ENCODE measurements at places on chromosomes 3 and 15.

DNA sequence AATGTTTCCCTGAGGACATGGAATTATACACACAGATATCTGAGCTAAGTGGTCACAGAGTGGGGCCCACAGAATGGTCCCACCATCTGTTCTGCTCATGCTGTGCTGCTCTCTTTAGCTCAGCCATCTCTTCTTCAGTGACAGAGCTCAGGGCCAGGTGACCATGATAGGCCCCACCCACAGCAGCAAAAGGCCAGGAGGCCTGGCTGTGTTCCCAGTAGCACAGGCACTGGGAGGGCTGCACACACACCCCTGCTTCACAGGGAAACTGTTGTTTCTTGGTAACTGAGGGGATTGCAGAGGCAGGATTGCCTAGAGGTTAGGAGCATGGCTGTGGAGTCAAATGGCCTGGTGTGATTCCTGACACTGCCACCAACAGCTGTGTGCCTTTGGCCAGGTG lies 4.8 kb upstream of the FBXW12 start:
- DNase-seq, result no peak

- no peak for DNase-seq
Observed at GRCh38 chr3:111785034-111785433, 74.0 kb upstream of the PHLDB2 start.

- peak; percentile 26 for DNase-seq
Observed at GRCh38 chr3:71504250-71505036, 79.1 kb downstream of the FOXP1 start.

DNA sequence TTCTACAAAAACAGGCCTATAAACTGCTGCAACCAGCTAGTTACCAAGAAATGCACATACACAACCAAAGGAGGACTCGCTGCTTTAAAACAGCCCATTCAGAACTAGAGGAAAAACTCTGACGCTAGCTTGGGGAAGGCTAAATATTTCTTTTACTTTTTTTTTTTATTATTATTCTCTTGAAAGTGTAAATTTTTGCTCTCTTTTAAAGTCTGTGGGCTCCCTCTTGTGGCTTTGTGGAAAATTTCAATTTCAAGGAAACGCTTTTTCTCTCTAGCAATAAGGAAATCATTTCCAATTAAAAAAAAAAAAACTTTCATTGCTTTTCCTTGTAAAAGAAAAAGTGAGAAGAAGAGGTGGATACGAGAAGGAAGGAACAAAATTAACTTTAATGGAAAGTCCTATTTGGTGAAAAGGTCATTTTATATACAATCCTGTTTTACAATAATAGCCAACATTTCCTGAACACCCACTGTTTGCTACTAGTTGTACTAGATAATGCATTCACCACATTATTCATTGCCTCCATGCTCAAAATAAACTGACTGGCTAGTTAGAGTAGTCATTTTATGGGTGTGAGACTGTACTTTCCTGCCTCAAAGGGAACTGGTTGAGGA lies 51.2 kb upstream of the SAMMSON start:
- DNase-seq, result no peak

- DNase-seq, result no peak
Observed at GRCh38 chr3:120449251-120449650, 1.5 kb downstream of the FSTL1 start.

DNA sequence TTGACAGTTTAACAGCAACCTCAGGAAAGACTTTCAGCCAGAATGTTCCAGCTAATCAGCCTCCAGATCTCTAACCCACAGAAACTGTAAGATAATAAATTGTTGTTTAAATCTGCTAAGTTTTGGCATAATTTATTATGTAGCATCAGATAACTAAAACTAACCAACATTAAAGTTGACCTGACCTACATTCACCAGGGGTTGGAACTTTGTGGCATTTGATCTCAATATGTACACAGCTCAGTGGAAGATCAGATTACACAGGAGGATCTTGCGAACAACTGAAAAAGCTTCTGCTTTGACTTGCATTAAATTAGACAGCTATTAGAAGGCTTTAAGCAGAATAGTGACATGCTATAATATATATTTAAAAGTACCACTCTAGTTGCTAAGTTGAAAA lies 91.4 kb upstream of the POU1F1 start:
- DNase-seq, result no peak

GRCh38 chr3:103059432-103059831 lies 624.6 kb downstream of the ZPLD1 start:
- DNase-seq, result no peak

DNA sequence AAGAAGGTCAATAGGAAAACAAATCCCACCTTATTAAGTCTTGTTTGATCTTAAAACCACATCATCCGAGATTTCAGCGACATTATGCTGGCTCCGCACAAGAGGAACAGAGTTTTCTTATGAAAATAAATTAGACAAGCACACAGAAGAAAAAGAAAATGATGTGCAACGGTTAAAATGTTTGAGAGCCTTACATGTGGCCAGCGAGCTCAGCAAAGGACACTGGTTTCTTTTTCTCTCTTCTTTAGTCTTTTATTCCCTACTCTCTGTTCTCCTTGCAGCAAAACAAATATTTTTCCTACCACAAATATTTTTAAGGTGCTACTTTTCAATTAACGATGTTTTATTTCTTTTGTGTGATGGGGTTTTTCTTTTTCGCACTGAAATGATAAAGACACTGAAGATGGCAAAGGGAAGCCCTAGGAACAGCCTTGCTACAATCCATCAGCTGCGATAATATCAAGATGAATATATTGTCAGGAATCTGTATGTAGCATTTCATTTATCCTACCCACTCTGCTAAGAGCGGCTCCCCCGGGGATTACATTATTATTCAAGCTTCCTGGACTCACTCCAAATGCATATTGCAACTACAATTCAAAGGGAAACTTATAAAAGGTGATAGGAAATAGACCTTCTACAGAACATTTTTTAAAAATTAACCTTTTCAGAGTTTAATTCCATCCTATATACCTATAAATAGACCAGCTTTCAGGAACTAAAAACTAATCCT lies 72.9 kb downstream of the ANXA2 start:
- DNase-seq, result no peak

DNA sequence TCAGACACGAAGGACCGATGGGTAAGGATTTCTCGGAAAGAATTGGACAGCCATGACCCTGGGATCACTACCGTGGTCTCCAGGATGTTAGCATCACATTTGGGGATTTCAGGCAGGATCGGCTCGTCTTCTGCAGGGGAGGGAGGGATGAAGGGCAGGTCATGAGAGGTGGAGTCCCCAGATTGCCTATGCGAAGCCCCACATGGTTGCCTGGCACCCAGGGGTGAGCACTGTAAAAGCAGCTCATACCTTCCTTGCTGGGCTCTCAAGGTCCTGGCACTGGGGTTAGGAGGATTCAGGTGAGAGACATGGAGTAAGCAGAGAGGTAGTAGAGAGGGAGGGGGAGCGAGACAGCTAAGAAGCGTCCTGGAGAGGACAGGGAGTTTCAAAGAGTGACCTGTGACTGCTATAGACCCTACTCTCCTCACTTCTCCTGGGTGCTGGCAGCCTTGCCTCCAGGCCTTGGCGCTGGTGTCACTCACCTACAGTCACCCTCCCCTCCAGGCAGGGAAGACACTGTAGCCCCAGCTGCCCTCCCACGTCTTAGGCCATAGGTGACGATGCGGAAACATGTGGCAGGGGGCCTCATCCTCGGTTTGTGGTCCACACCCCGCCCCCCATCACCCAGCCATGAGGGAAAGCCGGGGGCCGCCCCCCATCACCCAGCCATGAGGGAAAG lies 15.0 kb upstream of the EHD4 start:
- DNase-seq, result no peak

DNA sequence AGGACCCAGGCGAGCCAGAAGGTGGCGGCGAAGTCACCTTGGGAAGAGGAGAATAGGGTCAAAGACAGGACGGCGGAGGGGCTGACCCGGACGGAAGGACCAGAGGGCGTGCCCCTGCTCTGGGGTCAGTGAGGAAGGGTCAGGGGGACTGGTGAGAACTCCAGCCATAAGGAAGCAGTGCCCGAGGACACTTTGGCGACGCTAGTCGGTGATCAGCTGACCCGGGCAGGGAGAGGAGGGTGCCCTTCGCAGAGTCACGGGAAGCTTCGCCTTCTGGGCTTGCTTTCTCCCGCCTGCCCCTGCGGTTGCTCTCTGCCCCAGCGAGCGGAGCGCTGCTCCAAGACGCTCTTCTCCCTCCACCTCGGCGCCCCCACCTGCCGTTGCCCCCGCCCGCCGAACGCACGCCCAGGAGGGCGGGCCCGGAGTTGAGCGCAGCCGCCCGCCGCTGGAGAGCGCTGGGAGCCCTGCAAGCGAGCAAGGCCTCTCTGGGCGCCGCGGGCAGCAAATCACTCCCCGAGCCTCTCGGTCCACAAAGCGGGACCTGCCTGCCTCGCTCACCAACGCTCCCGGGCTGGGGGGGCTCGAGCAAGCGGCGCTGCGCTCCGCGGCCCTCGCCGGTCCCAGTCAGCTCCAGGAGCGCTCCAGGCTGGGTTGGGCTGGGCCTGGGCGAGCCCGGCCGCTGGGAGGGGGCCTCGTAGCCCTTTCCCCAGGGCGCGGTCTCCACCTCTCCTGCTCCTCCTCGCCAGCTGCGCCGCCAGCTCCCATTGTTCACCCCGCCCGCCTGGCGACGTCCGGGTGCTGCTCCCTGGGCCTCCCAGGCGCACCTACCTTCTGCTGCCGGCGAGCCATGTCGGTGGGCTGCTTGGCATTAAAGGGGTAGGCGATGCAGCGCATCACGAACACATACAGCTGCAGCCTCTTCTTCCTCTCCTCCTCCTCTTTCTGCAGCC lies 1.2 kb downstream of the CADPS start:
- DNase-seq, result no peak

- DNase-seq, result no peak
Observed at GRCh38 chr3:104887069-104887468, 479.6 kb upstream of the ALCAM start.

GRCh38 chr15:29773816-29774215 lies 48.5 kb downstream of the TJP1 start:
- DNase-seq, result no peak

DNA sequence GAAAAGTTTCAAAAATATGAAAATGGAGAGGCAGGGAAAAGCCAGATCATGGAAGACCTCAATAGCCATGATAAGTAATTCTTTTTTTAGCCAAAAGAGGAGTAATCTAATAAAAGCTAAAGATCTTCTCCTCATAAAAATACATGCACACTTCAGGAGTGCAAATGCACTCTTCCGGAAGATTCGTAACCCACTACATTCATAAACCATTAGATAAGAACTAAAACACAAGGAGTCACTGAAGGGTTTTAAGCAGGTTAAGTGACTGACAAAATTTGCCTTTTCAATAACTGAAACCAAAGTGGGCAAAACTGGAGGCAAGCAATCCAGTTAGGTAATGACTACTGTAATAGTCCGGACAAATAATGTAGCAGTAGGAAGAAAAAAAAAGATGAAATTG lies 46.0 kb downstream of the UBE3A start:
- no peak for DNase-seq

DNA sequence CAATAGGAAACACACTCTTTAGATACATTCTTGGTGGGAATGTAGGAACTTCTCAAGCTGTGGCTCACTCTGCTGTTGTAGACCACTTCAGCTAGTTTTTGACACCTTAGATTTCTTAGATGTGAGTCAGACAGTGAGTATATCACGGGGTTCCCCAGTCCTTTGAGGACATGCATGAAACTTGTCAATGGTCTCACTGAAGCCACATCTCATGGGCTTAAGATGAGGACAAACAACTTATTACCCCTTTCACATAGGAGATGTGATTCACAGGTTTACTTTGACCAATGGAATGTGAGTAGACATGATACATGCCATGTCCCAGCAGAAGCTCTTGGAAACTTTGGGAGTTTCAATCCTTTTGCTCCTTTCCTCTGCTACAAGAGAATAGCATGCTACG lies 325.5 kb downstream of the CHST2 start:
- no peak for DNase-seq

DNA sequence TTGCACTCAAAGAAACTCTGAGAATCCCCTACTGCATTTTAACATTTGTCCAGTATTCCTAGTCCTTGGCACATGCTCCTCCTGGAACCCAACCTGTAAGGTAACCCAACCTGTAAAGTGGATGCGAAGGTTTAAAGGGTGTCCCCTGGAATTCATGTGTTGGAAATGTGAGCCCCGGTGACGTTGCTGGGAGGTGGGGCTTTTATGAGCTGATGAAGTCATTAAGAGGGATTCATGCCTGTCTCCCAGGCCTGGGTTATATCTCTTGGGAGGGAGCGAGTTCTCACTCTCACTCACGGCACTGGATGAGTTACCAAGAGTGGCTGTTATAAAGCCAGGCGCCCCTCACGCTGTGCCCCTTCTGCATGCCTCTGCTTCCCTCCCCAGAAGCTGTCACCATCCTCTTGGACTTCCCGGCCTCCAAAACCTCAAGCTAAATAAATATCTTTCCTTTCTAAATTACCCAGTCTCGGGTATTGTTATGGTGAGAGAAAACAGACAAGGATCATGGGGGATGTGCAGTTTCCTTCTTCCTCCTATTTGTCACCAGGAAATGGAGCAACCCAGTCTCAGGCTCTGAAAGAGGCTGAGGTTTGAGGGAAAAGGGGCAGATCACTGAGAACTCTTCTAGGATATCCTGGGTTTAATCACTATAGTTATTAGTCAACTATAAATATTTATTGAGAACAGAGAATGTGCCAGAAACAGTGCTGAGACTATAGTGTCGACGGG lies 7.6 kb downstream of the XXYLT1 start:
- no peak for DNase-seq

GRCh38 chr3:63998852-63999754 lies 24.2 kb downstream of the PSMD6 start:
- no peak for DNase-seq

DNA sequence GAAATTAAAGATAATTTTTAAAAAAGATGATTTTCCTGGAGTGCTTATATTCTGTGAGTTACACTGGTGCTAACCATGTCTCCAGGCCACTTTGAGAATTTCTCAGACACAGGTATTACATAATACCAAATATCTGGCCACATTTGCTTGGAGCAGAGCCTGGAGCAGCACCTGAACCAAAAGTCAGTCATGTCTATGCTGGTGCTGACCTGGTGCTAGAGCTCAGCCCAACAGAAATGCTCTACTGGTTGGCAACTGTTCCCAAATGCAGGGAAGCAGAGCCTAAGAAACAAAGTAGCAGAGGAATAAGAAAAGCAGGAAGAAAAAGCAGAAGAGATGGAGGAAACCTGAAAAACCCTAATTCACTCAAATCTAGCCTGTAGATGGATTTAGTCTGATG lies 135.7 kb upstream of the SLC7A14 start:
- no peak for DNase-seq

DNA sequence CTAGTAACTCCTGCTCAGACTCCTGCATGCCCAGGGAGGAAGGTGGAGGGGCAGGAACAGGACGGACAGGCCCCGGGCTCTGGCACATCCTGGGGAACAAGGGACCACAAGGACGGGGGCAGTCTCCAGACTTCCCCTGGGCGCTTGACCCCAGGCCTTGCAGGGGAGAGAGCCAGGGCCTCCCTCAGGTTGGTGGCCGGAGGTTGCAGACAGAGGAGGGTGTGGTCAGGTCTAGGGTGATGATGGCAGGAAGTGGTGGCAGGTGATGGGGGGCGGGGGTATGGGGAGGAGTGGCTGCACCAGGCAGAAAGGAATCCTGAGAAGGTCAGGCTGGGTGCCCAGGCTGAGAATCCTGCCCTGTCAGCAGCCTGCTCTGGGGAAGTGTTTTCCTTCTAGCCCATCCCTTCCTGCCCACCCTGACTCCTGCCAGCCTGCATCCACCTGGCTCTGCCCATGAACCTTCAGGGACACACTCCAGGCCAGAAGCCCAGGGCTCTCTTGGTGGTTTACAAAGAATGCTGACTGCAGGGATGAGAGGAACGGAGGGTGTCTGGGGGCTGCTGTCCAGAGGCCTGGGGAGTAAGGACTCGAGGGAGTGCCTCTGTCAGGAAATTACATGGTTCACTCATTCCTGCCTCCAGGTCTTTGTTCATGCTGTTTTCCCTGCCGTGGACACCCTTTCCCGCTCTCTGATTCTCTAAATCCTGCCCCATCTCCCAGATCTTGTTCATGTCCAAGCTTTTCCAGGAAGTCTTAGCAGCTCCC lies 15.8 kb downstream of the LOXL1 start:
- no peak for DNase-seq

Data from activated T-helper 1 cell treated with anti-CD3 and anti-CD28 coated beads, Interleukin-2, amount 50 U/mL, for 16 hours (primary cell).